ENCODE measurements at places on chromosomes 3 and 15.

- no peak for DNase-seq
These were observed 57.2 kb downstream of the SLC41A3 start for GRCh38 chr3:126026761-126027160.

DNA sequence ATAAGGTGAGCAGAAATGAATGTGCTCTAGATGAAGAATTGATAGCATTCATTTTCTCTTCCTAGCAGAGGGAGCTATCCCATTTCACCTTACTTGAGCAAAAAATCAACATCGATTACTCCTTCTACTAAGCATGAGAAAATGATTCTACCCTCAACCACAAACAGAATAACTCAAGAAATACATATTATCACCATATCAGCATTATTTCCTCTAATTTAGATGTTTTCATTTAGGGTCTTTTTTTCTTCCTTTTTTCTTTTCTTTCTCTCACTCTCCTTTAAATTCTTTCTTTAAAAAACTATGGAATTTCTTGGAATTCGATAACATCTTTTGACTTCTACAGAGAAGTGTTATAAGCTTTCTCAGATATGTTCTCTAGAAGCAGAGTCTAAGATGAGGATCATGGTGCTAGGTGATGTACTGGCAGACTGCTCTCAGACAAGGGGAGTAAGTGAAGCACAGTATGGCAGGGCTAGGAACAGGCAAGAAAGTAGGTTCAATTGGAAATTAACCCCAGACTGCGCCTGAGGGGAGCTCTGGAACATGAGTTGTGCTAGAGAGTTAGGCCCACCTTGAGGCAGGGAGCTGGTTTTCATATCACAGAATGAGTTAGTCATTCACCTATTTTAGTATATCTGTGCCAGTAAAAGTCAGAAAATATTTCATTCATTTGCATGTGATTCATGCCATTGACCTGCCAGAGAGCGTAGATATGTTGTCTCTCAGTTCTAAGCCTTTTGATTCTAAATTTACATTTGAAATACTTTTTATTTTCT lies 279.2 kb upstream of the KCNH8 start:
- no peak for DNase-seq

GRCh38 chr3:71753701-71754609 lies at the start of gene GPR27:
Gene GPR27, plus strand, starts transcription at chr3:71753855. Its CDS starts 195 bp downstream, at chr3:71754050.
- no peak for DNase-seq

- no peak for DNase-seq
These were observed 49.2 kb downstream of the TASOR start for GRCh38 chr3:56633602-56634535.

- DNase-seq = no peak
These were observed 10.9 kb upstream of the CCNL1 start for GRCh38 chr3:157170861-157171260.

DNA sequence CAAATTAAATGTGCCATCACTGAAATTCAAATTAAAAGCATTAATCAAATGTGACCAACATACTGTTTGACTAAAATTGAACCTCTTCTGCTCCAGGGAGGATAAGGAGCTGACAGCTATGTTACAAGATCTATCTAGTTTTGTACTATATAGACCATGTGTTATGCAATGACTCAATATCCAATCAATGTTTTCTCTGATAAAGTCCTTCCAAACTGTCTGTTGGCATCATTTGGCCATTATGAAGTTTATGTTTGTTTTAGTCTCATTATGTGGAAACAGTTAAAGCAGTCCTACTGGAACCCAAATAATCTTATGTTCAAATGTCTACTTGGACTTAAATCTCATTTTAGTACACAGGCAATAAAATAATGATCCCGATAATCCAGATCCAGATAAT lies 267.0 kb upstream of the THBS1 start:
- no peak for DNase-seq

Measured in T-helper 2 cell (primary cell).